Muscle of back (tissue), 13 donors: ENCODE measurements at places on chromosomes 1 and 21.

- no peak for DNase-seq
Measured at GRCh38 chr21:37183749-37184148, 83.4 kb downstream of the VPS26C start.

GRCh38 chr1:245188403-245188802 lies 33.6 kb downstream of the KIF26B start:
- no peak for DNase-seq

- DNase-seq = no peak
Measured at GRCh38 chr1:90384193-90384592, 332.9 kb downstream of the BARHL2 start.

- DNase-seq = no peak
Measured at GRCh38 chr1:115379943-115380342, 41.9 kb upstream of the NGF start.

GRCh38 chr1:177383715-177384114 lies 213.0 kb downstream of the BRINP2 start:
- no peak for DNase-seq

DNA sequence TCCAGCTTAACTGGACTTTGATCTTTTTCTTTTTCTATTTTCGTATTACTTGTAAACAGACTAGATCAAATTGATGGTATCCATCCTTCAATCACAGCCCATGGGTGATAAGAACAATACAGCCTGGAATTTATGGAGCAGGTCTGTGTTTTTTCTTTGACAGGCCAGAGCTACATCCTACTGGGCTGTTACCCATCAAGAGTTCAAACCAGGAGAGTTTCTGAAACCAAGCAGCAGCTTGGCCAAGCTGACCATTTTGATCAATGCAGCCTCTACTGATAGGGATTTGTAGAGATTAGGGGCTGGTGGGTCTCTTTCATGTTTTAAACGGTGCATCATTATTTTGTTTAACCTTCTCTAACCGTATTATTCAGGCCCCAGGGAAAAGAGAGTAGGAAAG lies 24.3 kb upstream of the CCDC190 start:
- DNase-seq = no peak

GRCh38 chr1:9270290-9270883 lies 22.3 kb upstream of the SPSB1 start:
- DNase-seq = no peak

DNA sequence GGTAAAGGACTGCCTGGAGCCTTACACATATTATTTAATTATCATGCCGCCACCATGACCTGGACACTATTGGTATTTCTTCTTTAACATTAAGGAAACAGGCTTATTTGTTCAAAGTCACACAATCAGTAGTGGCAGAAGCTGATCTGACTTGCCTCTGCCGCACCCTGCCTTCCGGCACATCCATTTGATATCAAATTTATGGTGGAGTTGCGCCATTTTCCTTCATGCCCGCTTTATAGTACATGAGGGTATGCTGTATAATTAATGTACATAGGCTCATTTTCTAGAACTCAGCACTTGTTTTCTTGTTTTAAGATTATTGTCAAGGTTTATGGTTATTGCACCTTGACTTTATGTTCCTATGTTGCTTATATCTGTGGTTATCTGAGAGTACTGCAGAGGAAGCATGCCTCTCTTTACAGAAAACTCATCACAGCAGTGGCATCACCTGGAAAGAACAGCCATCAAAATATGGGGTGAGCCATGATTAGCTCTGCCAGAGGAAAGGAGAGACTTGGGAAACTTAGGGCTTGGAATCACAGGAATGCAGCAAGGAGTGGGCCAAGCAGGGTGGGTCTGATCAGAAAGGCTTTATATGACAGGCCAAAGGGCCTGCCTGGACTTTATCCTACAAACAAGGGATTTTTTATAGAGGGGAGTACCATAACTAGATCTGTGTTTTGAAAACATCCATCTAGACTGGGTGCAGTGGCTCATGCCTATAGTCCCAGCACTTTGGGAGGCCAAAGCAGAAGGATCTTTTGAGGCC lies 72.2 kb upstream of the GJB5 start:
- no peak for DNase-seq

DNA sequence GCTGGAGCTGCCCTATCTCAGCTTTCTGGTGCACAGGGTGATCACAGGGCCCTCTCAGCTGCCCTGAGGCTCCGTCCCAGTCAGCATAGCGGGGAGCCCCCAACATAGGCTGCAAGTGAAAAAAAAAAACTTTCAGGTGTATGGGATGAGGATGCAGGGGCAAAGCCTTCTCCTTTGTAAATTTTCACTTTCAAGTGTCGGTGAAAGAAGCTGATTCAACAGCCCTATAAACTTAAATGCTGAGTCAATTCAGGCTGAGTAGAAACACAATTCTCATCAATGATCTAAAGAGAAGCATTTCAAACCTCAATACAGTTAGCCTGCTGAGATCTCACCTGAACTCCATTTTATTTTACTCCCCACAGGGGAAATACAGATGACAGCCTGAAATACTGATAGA lies 171.2 kb downstream of the SEC16B start:
- DNase-seq = no peak

DNA sequence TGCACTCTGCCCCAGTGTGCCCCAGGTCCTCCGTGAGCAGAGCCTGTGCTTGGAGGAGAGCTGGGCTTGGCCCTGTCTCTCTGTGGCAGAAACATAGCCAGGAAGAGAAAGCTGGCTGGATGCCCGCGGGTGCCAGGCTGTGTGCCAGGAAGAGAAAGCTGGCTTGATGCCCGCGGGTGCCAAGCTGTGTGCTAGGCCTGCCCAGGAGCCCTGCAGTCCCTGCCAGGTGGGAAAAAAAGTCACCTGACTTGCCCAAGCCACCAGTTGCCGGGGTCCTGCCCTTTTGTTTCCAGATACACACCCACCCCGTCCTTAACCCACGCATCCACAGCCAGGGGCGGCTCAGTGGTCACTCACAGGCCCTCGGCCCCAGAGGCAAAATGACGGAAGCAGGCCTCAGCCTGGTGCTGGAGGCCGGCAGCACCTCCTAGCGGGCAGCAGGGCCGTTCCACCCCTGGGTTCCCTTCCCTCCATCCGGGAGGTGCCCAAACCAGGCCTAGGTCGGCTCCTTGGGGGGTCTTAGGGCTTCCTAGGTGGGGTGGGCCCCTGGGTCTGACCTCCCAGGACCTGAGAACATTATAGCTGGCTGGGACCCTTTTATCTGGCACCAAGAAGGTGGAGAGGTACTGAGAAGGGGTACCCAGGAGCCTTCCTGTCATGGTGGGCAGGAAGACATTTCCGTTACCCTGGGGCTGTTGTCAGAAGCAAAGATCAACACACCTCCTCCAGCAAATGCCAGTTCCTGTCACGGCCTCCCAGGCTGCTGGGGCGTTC lies 9.1 kb downstream of the ITGB2 start:
- DNase-seq = peak; percentile 40

GRCh38 chr1:224564454-224565084 lies 51.5 kb upstream of the CNIH3 start:
- DNase-seq = no peak

DNA sequence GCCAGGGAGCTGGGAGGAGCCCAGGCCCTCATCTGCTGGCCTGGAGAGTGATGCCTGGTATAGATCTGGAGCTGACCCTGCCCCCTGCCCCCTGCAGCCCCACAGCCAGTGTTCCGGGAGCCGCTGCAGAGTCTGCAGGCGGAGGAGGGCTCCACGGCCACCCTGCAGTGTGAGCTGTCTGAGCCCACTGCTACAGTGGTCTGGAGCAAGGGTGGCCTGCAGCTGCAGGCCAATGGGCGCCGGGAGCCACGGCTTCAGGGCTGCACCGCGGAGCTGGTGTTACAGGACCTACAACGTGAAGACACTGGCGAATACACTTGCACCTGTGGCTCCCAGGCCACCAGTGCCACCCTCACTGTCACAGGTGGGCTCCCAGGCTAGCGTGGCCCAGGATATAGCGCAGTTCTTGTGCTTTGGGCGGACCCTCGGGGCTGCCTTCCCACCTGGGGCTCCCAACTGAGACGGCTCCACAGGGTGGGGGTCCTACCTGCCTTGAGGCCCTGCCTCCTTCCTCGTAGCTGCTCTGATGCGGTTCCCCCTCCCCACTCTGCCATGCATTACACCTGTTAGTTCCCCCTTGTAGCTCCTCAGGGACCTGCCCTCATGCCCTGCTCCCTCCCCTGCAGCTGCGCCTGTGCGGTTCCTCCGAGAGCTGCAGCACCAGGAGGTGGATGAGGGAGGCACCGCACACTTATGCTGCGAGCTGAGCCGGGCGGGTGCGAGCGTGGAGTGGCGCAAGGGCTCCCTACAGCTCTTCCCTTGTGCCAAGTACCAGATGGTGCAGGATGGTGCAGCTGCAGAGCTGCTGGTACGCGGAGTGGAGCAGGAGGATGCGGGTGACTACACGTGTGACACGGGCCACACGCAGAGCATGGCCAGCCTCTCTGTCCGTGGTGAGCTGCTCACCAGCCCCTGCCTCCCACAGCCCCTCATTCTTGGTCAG lies 98.7 kb downstream of the OBSCN start:
- DNase-seq = no peak

GRCh38 chr1:9886092-9886742 lies 23.9 kb downstream of the CTNNBIP1 start:
- DNase-seq = no peak

DNA sequence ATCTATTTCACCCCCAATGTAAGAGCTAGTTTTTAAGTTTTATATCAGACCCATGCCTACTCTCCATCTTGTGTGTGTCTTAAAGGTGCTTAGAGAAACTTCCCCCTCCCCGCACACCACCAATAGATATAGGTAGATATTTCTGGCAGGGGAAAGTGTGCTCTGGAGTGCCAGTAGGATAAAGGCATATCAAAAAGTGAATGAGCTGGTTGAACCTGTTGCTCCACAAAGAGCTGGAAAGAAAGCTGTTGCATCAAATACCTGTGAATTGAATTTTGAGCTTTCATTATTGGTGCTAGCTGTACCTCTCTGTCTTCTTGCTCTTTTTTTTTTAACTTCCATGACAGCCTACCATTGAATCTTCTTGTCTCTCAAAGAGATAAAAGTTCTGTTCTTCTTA lies 32.8 kb downstream of the ARID1A start:
- DNase-seq = no peak

DNA sequence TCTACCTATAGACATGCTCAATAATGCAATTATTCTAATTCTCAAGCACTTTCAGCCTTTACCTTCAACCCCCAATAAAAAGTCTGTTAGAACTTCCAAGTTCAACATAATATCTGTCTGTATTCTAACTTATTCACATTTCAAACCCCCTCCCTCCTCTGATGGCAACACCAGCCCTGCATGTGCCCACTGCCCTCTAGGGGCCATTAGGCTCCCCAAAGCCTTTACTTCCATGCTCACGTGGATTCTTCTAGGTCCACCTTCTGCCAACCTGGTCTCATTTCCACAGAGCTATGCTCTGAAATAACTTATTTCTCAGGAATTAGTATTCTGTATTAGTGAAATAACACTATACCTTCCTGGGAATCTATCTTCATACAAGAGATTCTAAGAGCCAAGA lies 22.2 kb upstream of the KPRP start:
- DNase-seq = no peak

GRCh38 chr1:69129538-69129937 lies 438.2 kb upstream of the LRRC7 start:
- DNase-seq = no peak

- DNase-seq = no peak
Measured at GRCh38 chr1:115529216-115529897, 112.4 kb upstream of the VANGL1 start.

DNA sequence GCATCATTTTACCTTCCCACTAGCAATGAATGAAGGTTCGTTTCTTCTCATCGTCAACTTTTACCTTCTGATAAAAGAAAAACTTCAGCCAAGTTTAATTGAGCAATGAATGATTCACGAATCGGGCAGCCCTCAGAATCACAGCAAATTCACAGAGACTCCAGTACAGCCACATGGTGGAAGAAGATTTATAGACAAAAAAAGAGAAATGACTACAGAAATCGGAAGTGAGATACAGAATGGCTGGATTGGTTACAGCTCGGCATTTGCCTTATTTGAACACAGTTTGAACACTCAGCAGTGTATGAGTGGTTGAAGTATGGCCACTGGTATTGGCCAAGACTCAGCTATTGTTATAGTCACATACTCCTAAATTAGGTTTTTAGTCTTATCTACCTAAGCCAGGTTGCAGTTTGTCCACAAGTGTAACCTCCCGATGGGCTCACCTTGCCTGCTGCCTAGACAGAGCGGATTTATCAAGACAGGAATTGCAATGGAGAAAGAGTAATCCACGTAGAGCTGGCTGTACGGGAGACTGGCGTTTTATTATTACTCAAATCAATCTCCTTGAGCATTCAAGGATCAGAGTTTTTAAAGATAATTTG lies 15.3 kb downstream of the AK4 start:
- no peak for DNase-seq

- no peak for DNase-seq
Measured at GRCh38 chr1:90557706-90558105, 159.4 kb downstream of the BARHL2 start.

GRCh38 chr1:172397221-172397620 lies 23.3 kb upstream of the C1orf105 start:
- DNase-seq = no peak

GRCh38 chr1:118115567-118116295 lies 69.3 kb downstream of the SPAG17 start:
- DNase-seq = no peak
